ENCODE measurements at places on chromosomes 13 and 19. TPM values are rescaled to one million over a fixed set of nuclear protein-coding genes. Genes with fewer than 3 reads are reported as not detected.

DNA sequence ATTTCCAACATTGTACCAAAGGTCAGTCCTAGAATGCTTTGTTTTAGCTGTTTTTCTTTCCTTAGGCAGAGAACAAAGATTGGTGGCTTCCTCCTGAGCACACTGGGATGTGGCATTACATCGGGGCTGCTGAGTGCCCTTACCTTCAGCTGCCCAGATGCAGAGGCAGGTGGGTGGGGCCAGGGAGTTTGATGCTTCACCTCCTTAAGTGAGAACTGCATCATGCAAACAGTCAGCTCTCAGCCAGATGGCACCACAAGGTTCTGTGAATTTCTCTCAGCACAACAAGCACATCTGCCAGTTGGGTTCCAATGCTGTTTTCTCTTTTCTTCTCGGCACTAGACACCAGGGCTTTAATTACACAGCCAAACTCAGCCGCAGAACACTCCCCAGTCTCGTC is 87.4 kb upstream of the UBL3 start:
- no peak for DNase-seq

- no peak for DNase-seq
Observed at GRCh38 chr13:87123987-87124784, 547.0 kb upstream of the SLITRK5 start.

DNA sequence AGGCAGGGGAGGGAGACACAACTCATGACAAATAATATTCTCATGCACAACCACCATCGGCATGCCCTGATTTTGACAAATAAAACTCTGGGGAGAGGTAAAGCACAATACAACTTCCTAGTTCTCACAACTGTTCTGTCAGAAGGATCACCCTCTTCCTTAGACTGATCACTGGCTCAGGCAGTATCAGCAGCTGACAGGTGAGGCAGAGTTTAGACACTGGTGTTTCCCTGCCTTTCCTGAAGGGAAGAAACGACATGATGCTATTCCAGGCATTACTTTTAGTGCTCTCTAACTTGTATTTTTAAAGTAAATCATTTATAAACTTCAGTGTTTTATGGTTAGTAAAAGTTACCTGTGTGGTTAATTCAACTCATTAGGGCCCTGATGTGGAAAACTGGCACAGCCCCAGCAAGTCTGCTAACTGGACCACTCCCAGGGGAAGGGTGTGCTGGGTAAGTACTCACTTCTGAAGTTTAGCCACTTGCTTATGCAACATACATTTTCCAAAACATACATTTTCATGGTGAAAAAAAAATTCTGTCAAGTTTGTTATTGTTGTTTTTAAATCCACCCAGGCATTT is 82.8 kb downstream of the CRYL1 start:
- no peak for DNase-seq

GRCh38 chr13:33279414-33280278 is 5.9 kb downstream of the STARD13 start:
- no peak for DNase-seq

The LAIR2 gene
- total RNA-seq = not detected
